Fibroblast of skin of back (primary cell): ENCODE measurements at places on chromosomes 2 and 18.

GRCh38 chr2:234199996-234200395 lies 149.5 kb downstream of the SPP2 start:
- no peak for DNase-seq

DNA sequence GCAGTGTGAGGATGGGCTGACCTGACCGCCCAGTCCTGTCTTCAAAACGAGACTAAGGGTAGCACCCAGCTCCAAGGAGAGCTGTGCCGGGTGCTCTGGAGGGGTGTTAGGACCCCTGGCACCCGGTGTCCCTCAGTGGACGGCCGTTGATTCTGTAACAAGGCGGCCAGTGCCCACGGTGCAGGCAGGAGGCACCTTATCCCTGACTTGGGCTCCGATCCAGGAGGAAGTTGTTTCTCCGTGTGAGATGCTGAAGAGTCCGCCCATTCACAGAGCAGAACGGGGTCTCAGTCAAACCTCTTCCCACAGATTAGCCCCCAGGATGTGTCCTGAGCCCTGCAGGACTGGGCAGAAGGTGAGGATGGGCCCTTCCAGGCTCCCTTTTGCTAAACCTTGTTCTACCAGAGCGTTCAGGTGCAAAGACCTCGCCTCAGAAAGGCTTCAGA lies 123.0 kb downstream of the NFATC1 start:
- no peak for DNase-seq

DNA sequence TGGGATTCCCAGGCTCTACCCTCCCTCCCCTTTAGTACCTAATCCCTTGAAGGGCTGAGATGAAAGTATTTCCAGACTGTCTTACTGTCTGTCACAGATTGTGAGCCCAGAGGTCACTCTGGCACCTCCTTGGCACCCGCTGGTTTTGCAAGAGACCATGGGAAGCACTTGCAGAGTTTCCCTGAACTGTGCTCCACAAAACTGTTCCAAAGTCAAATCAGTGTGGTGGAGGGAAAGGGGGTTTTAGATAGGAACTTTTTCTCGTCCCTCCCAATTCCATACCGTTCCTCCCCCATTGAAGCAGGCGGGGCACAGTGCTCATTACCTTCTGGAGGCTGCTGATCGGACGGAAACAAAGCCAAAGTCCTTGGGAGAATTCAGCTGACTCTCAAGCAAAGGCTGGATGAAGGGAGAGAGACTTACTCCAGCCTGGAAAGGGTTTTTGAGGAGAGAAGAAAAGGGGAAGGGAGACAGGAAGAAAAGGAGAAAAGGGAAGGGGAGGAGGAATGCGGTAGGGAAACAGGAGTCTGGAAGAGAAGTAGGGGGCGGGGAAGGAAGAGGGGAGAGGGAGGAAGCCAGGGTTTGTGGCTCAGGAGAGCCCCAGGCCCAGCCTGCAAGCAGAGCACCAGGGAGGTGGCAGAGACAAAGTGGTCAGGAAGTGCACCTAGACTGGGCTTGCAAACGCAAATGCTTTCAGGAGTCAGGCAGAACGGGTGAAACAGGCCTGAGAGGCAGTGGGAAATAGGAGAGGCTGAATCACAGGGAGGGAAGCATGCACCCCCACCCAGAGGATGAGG lies 88.4 kb upstream of the SP3 start:
- no peak for DNase-seq

GRCh38 chr2:120480903-120481445 lies 135.0 kb downstream of the INHBB start:
- no peak for DNase-seq

GRCh38 chr2:200839513-200839912 lies 24.9 kb downstream of the CLK1 start:
- DNase-seq = no peak

- no peak for DNase-seq
Observed at GRCh38 chr18:78981989-78982620, 2.5 kb downstream of the SALL3 start.

DNA sequence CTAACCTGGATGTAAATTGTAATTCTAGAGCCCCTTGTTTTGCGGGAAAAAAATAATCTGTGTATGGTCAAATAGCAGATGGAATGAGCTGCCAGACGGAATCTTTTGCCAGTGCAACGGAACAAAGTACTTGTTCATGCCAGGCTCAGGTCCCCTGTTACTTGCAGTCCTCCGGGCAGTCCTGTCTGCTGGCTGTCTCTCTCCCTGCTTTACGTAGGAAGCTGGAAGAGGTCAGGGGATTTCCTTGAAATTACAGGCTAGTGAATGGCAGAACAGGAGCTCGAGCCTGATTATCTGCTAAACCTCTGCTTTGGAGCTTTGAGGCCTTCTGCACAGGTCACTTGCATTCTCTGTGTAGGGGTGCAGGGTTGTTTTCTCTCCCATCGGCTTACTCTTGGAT lies 54.8 kb downstream of the LRRFIP1 start:
- DNase-seq = no peak

GRCh38 chr18:23268641-23269040 lies 133.4 kb downstream of the CABLES1 start:
- no peak for DNase-seq

- DNase-seq = no peak
Observed at GRCh38 chr2:15832030-15832709, 108.2 kb upstream of the MYCN start.

DNA sequence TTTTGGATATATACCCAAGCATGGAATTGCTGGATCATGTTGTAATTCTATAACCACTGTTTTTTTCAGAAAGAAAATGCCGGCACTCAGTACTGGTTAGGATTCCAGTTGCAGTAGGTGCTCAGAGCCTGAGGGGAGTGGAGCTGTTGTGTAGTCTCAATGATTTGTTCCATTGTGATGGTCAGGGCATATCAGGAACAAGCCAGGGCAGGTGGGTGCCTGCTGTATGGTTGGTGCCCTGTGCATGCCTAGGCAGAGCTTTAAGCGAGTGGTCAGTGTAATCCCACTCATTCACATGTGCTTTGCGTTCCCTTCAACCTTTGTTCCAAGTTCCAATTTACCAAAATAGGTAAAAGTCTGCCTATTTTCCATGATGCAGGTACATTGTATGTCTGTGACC lies 100.9 kb downstream of the FHOD3 start:
- no peak for DNase-seq

- DNase-seq = no peak
Observed at GRCh38 chr2:59900728-59901452, 652.6 kb downstream of the BCL11A start.

DNA sequence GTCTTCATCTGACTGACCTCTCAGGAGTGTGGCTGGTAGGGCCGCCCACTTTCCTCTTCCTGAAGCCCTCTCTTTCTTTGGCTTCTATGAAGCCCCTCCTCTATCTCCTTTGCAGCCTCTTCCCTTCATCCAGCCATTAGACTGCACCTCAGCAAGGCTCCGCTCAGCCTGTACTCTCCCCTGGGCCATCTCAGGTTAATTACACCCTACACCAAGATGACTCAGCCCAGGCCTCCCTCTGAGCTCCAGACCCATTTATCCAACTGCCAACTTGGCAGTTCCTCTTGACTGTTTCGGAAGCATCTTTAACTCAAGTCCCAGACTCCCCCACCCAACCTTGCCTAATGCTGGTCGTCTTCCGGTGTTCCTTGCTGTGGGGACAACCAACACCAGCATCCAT lies 5.8 kb upstream of the WNT6 start:
- no peak for DNase-seq

DNA sequence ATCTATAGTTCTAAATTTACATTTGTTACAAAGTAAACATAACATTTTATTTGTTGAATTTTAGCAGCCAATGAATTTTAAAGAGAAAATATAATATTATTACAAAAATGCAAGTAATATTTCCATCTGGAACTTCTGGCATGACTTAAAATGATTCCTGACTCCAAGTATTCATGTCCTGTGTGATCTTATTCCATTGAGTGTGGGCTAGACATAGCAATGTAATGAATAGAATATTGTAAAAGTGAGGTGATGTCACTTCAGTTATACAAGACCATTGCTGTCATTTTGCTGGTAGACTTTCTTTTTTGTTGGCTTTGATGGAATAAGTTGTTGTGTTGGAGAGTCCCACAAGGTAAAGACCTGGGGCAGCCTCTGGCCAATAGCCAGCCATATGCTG lies 912.2 kb upstream of the PIK3C3 start:
- no peak for DNase-seq

- DNase-seq = no peak
Observed at GRCh38 chr2:225182126-225182525, 139.9 kb upstream of the DOCK10 start.

- DNase-seq = no peak
Observed at GRCh38 chr18:44123743-44124142, 556.9 kb upstream of the SETBP1 start.

- DNase-seq = no peak
Observed at GRCh38 chr18:8117006-8117371, 492.2 kb upstream of the RAB12 start.

DNA sequence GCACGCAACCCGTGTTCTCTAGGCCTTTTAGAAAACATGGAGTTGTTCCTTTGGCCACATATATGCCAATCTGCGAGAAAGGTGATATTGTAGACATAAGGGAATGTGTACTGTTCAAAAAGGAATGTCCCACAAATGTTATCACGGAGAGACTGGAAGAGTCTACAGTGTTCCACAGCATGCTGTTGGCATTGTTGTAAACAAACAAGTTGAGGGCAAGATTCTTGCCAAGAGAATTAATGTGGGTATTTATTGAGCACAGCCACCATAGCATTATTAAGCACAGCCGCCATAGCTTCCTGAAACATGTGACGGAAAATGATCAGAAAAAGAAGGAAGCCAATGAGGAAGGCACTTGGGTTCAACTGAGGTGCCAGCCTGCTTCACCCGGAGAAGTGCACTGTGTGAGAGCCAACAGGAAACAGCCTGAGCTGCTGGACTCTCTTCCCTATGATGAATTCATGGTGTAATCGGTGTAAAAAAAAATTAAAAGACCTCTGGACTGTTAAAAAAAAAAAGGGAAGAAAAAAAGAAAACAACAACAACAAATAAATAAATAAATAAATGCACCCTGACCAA lies 29.0 kb upstream of the REL start:
- no peak for DNase-seq

DNA sequence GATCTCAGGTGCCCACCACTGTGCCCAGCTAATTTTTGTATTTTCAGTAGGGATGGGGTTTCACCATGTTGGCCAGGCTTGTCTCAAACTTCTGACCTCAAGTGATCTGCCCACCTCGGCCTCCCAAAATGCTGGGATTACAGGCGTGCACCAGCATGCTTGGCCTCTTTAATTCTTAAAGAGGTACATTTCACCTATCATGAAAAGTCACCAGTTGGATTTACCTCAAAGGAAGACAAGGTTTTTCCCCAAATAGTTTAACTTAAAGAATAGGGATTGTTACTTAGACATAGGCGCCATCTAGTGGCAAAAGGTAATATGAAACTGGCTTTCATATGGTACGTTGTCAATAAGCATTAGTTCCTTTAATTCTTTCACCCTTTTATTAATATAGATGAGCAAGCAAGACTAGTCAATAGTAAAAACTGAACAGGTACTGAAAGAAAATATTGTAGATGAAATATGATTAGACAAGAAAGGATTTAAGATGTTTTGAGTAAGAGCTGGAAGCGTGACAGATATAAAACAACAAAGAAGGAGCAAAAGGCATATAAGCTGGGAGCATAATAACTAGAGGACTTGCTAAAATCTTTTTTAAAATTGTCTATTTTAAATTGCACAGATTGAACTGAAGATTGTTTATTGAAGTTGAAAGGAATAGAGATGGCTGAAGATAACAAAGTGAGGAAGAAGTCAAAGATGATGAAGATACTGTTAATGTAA lies 35.0 kb upstream of the PSMD14 start:
- peak; percentile 55 for DNase-seq

GRCh38 chr2:28366496-28367282 lies 26.0 kb upstream of the FOSL2 start:
- DNase-seq = peak; percentile 36

DNA sequence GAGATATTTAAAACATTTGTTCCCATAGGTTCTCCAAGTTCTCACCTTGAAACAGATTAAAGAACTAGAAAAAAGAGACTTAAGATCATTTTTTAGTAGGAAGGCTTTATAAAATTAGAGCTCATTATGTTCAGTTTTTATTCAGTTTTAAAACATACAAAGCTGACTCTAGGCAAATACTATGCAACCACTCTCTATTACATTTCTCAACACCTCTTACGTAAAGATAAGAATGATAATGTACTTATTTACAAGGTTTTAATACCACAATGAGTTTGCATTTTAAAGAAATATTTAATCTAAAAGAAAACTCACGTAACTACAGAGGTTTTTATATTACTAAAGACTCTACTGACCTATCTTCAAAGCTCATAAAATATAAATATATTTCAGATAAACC lies 68.8 kb downstream of the TMEM131 start:
- no peak for DNase-seq

GRCh38 chr2:45974762-45975408 lies 322.3 kb upstream of the EPAS1 start:
- DNase-seq = no peak

GRCh38 chr18:62371436-62371835 lies 46.3 kb downstream of the TNFRSF11A start:
- no peak for DNase-seq

DNA sequence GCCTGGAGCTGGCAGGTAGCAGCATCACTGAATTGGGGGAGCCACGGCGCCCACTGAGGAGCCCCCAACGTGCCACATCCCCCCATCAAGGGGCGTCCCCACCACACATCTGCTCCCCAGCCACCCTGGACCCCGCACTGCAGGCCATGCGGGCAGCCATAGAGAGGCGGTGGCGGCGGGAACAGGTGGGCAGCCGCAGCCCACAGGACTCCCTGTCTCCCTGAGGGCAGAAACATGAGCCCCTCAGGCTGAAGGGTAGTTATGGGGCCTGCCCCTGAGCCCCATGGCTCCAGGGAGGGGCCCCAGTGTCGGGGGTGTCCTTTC lies 26.6 kb downstream of the CROCC2 start:
- DNase-seq = no peak

GRCh38 chr2:71736986-71737385 lies 283.6 kb downstream of the DYSF start:
- DNase-seq = no peak

DNA sequence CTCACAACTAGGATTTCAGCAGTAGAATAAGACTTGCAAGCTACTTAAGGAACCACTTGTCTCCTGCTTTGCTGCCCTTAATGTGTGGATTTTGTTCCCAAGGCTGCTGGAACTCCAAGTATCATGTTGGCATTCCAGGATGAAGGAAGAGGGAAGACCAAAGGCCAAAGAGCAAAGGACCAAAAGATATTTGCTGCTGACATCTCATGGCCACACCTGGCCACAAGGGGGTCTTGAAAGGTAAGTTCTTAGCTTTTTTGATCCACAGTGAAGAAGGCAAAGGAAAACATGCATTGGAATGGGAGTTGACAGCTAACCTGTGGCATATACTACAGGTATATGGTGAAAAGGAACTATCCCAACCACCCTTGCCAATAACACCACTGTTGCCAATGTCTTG lies 3.9 kb upstream of the MATN3 start:
- no peak for DNase-seq

- DNase-seq = no peak
Observed at GRCh38 chr2:217972490-217972889, 30.3 kb downstream of the TNS1 start.

DNA sequence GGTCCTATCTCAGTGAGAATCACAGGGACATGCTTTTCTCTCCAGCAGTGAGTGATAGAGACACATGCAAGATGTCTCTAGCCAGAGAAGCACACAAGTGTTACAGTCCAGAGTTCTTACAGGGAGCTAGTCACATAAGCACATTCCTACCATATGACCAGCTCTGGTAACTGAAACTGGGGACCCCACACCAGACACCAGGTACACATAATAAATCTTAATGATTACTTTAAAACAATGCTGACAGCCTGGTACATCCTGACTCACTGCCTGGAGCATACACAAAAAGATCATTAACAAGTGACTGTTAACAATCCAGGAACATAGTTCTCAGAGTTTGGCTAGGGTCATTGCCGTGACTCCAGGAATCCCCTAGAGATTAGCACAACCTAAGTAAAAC lies 53.6 kb downstream of the GALNT1 start:
- DNase-seq = peak; percentile 33
